Activated CD4-positive, alpha-beta T cell treated with anti-CD3 and anti-CD28 coated beads, Interleukin-2, amount 10 ng/mL, durations not matched to agents 7 days and 5 days (primary cell): ENCODE measurements at places on chromosomes 13 and 19. TPM values are rescaled to one million over a fixed set of nuclear protein-coding genes. Genes with fewer than 3 reads are reported as not detected.

GRCh38 chr19:50562996-50563395 is 5.2 kb downstream of the LRRC4B start:
- DNase-seq = no peak

GRCh38 chr19:12564016-12564664 is 12.9 kb upstream of the ZNF564 start:
- DNase-seq = peak; percentile 93

- DNase-seq = no peak
These were observed 14.1 kb downstream of the ZNF444 start for GRCh38 chr19:56155124-56155687.

EBI3 gene
- 1.2 TPM for total RNA-seq

ELSPBP1 gene
- not detected for total RNA-seq
